ENCODE measurements at places on chromosomes 3 and 15.

DNA sequence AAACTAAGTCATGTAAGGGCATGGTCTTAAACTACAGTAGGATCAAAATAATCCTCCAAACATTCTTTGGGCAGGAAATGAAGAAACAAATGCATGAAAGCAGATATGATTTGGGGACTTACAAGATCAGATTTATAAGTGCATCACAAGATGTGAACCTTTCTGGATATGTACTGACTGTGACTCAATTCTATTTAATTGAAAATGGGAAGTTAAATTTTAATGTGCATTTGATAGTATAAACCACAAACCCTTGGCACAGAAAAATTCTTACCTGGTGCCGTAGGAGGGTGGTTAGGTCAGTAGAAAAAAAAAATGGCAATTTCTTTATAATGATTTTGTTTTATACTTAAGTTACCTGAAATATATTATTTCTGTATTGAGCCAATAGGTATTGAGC is 262.5 kb upstream of the TGFBR2 start:
- DNase-seq: no peak

DNA sequence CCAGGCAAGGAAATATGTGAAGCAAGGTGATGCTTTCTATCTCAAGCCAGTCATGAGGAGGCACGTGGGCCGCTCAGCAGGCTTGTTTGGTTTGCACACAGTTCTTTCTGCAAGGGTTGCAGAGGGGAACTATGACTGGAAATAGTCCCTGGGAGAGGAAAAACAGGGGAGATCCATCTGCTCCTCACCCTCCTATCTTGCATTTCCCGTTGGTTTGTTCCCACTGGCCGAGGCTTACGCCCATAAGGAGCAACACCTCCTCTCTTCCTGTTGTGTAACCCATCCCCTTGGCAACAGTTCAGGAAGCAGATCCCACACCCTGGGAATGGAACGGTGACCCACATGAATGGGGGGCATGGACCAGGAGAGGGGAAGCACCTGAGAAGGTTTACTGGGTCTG is 72.1 kb upstream of the MAGI1 start:
- DNase-seq: no peak

GRCh38 chr3:169334991-169335390 is 328.5 kb downstream of the MECOM start:
- DNase-seq: no peak

- DNase-seq: no peak
These were observed 8.5 kb downstream of the MESP2 start for GRCh38 chr15:89784686-89784960.

DNA sequence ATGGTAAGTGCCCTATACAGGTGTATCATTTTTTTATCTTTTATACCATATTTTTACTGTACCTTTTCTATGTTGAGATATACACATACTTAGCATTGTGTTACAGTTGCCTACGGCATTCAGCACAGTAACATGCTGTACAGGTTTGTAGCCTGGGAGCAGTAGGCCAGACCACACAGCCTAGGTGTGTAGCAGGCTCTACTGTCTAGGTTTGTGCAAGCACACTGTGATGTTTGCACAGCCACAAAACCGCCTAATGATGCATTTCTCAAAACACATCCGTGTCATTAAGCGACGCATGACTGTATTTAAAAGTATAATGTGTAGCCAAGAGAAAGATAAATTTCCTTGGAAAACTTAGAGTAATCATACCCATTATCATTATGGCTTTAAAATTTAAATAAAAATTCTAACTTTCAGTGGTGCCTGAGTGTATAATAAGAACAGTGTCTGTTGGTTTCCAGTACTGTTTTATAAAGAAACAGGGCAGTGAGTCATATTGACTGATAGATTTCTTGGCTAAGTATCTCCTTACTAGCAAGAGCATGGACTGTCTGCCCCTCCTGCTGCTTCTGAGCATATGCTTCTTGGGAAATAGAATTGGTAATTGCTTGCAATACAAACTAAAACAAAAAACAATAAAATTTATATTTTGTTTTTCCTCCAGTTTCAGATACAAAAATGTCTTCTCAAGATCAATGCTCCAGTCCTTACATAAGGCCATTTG is 18.3 kb downstream of the CALML4 start:
- no peak for DNase-seq

- no peak for DNase-seq
These were observed 37.3 kb downstream of the DZIP1L start for GRCh38 chr3:138078096-138078495.

GRCh38 chr3:138916824-138917223 is 30.1 kb downstream of the FOXL2 start:
- no peak for DNase-seq

- no peak for DNase-seq
These were observed 77.7 kb upstream of the ACAN start for GRCh38 chr15:88725305-88726210.

Data from activated CD4-positive, CD25-positive, alpha-beta regulatory T cell treated with anti-CD3 and anti-CD28 coated beads, Interleukin-2, amount 50 U/mL, for 72 hours (primary cell).